ENCODE measurements at places on chromosomes 6 and 20.

DNA sequence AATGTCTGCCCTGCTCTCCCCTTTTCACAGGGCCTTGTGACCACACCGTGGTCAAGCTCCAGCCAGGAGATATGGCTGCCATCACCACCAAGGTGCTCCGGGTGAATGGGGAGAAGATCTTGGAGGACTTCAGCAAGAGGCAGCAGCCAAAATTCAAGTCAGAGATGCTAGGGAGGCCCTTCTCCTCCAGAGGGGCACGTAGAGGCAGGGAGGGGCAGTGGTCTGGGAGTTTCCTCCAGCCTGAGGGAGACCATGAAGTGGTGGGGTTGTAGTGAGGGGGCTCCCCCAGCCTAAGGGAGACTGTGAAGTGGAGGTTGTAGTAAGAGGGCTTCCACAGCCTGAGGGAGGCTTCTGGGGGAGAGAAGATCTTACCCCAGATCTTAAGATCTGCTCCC is 4.0 kb downstream of the DXO start:
- no peak for DNase-seq

DNA sequence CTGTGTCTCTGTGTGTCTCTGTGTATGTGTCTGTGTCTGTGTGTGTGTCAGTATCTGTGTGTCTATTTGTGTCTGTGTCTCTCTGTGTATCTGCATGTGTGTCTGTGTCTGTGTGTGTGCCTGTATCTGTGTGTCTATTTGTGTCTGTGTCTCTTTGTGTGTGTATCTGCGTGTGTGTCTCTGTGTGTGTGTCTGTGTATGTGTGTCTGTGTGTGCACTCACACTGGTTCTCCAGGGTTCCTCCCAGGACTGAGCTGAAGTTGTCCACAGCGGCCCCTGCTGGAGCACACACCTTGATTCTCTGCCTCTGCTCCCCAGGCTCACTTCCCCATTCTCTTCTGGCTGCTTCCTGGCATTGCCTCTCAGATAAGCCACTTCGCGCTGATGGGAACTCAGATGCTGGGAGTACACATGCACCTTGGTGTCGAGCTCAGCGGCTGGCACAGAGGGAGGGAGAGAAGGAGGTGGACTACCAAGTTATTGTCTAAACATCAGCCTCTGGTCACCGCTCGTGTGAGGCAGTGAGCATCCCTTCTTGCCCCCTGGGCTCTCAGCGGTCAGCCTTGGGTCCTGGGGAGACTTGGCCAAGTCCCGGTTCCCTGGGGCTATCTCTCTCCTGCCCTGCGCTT is 104.9 kb upstream of the NXT1 start:
- DNase-seq = no peak

- DNase-seq = no peak
Observed at GRCh38 chr6:115456848-115457247, 603.8 kb downstream of the FRK start.

- DNase-seq = no peak
Observed at GRCh38 chr20:50434653-50435396, 75.4 kb upstream of the PTPN1 start.

- no peak for DNase-seq
Observed at GRCh38 chr6:167221400-167222201, 63.8 kb upstream of the GPR31 start.

DNA sequence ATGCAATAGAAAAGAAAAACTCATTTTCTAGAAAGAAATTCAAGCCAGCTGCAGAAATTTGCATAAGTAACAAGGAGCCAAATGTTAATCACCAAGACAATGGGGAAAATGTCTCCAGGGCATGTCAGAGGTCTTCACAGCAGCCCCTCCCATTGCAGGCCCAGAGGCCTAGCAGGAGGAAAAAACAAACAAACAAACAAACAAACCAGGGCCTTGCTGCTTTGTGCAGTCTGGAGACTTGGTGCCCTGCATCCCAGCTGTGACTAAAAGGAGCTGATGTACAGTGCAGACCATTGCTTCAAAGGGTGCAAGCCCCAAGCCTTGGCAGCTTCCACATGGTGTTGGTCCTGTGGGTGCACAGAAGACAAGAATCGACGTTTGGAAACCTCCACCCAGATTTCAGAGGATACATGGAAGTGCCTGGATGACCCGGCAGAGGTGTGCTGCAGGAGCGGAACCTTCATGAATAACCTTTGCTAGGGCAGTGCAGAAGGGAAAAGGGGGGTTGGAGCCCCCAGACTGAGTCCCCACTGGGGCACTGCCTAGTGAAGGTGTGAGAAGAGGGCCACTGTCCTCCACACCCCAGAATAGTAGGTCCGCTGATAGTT is 110.9 kb upstream of the AKAP12 start:
- DNase-seq = no peak

GRCh38 chr6:138691595-138692057 is 81.9 kb upstream of the CCDC28A start:
- DNase-seq = no peak

GRCh38 chr6:170572704-170573466 is 11.6 kb downstream of the PDCD2 start:
- DNase-seq = no peak

GRCh38 chr6:111558690-111559187 is 46.9 kb downstream of the TRAF3IP2 start:
- DNase-seq = no peak

GRCh38 chr20:46031701-46032254 is 2.8 kb downstream of the SLC12A5 start:
- no peak for DNase-seq

DNA sequence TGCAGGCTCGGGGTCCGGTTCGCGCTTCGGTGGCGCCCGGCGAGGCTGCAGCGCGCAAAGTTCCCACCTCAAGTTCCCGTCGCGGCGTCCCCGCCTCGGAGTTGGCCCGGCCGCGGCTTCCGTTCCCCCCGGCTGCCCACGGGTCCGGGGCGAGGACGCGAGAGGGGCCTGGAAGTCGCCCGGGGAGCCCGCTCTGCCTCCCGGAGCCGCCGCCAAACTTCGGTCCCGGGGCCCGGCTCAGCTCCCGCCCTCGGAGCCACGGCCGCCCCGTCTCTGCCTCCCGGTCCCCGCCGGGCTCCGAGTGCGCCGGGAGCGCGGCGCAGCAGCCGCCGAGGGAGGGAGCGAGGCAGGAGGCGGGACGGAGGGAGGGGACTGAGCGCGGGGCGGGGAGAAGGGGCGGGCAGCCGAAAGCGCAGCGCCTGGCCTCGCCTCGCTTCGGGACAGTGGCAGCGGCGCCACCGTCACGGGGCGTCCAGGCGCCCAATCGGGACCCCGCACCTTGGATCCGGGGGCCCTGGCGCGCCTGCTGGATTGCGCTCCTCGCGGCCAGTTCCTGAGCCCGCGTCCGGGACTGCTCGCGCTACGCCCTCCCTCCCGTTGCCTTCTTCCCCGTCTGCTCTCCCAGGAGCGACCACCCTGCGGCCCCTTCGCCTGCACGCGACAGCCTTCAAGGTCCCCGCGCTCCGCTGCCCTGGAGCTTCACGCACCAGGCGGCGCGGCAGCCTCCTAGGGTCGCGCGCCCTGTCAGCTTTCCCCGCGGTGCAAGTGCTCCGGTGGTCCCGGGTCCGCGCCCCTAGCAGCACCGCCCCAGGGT is at the start of gene KCNG1:
Gene KCNG1 (minus strand): TSS at position 305 of the 814 bp plus-strand sequence. CDS start 12,769 bp downstream, outside the sequence.
- no peak for DNase-seq

GRCh38 chr6:81023007-81023582 is 729.4 kb downstream of the TENT5A start:
- DNase-seq = no peak

DNA sequence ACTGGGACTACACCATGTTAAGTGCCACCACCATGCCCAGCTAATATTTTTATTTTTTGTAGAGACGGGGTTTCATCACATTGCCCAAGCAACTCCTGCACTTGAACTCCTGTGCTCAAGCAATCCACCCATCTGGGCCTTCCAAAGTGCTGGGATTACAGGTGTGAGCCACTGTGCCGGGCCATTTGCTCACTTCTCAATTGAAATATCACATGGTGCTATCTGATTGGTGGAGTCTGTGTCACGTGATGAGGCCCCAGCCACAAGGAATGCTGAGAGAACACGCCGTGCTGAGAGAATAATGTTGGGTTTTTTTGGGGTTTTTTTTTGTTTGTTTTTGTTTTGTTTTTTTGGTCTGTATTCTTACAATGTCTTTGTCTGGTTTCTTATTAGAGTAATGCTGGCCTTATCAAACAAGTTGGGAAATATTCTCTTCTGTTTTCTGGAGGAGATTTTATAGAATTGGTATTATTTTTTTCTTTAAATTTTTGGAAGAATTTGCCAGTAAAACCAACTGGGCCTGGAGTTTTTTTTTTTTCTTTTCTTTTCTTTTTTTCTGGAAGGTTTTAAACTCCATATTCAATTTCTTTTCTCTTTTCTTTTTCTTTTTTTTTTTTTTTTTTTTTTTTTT is 183.2 kb upstream of the KCNG1 start:
- no peak for DNase-seq

DNA sequence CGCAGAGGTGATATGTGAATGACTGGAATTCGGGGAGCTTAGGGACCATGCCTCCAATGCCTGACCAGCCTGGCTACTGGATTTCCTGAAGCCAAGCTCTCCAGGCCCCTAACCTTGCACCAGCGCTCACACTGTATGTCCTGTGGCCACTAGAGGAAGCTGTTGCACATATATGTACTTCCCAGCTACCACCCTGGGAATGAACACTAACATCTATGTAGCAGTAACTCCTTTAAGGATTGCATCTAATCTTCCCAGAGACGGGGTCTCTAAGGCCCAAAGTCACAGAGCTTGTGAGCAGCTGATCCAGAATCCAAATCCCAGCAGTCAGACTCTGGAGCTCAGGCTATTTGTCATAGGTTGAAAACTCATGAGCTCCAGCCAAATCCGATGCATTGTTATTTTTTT is 20.4 kb upstream of the BPIFB1 start:
- DNase-seq = no peak

GRCh38 chr20:11368965-11369711 is 548.6 kb upstream of the BTBD3 start:
- DNase-seq = no peak

DNA sequence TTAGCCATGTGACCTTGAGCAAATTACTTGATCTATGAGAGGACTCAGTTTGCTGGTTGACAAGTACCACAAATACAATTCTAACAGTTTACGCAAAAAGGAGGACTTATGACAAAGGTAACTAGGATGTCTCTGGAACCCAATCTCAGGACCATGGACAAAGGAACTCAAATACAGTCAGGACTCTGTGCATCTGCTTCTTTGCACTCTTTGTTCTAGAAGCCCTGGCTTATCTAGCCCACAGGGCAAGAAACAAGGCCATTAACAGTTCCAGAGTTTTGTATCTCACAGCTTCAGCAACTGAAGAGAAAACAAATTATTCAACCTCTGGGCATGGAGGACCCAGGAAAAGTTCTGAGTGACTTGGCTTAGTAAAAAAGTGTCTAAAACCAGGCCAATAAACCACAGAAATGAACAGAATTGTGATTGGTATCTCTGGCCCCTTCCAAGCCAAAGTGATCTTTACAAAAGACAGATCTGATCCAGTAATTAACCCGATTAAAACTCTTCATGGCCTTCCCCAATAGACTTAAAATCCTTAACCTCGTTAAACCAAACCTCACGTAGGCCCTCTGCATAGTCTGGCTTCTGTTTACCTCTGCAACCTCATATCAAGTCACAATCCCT is 5.9 kb downstream of the WASF1 start:
- no peak for DNase-seq

- DNase-seq = no peak
Observed at GRCh38 chr6:135901774-135902524, 50.4 kb downstream of the PDE7B start.

DNA sequence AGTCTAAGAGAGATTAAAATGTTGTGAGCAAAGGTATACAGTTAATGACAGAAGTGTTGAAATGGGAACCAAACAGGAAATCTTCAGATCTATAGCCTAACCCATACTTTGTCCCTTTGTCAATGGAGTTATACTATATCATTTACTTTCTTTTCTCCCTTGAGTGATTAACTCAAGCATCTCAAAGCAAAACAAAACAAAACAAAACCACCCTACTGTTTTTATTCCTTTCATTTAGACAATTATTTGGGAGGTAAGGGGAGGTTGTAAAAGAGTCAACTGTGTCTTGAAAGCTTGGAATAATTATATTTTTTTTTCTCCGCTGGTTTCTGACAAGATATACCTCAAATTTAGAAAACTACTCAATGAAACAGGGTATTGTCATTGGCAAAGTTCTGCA is 139.8 kb upstream of the HMGN3 start:
- DNase-seq = no peak

DNA sequence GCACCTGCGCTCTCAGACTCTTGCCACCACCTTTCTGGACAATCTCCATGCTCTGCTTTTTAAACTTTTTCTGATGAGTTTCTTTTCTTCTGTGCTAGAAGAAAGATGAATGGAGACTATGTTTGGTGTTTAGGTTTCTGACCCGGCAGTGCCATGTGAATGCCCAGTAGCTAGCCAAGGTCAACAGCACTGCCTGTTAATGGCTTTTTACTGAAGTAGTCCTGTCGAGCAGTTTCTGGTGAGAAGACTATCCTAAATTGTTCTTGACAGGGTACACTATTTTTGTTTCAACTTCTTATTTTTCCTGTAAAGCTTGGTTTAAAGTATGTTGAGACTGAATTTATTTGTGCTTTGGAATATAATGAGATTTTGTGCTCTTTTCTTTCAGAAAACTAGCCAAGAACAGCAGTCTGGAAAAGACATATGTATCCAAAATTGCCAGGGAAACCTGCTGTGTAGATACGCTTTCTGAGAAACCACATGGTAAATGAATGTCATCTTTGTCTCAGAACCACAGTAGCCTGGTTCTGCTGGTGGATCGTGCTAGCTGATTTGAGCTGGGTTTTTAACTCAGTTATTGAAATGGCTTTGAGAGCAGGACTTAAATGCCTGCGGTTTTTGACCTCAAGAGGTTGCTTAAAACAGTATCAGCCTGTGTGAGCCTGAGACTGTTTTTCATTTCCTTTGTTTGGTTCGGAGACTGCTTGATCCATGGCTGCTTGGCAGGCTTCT is 48.1 kb downstream of the KCNS1 start:
- no peak for DNase-seq

DNA sequence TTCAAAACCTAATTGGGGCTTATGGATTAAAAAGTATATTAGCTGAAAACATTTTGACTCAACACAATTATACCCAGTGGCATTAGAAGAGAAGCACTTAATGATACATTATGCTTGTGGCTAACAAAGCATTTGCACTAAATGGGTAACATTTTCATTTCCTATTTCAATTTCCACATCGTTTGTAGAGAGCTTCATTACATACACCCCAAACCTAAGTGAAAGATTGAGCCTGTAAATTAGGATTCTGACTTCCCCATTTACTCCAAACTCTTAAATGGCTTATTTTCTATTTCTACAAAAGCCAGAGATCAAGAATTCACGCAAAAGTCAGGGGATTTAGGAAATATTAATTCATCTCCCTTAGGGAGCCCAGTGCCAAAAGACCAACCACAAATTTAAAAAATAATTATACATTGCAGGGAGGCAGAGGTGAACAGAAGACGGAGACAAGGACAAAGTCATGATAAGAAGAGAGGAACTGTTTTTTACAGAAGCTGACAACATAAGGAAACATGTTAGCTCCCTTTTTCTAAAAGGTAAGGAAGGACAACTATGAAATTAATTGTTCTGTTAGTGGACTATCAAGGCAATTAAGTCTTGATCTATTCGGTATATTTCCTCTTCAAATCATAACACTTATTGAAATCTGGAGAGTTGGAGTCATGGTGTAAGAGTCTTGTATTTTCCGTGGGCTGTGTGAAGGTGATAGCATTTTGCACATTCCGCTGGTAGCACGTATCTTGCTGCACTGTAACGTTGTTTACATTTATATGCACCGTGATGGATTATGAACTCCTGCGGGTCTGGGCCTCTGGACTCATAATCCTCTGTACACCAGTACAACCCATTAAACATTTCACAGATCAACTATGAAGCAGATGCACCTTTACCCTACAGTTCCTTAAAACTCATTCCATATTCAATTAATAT is 24.8 kb upstream of the EZR start:
- no peak for DNase-seq

GRCh38 chr6:135030056-135030473 is 24.6 kb downstream of the HBS1L start:
- no peak for DNase-seq

Measured in stimulated activated CD8-positive, alpha-beta memory T cell treated with anti-CD3 and anti-CD28 coated beads, Interleukin-12 subunit alpha, Interleukin-12 subunit beta, amount 100 ng/mL, for 1 hour (primary cell).